ENCODE measurements at places on chromosomes 13 and 19.

DNA sequence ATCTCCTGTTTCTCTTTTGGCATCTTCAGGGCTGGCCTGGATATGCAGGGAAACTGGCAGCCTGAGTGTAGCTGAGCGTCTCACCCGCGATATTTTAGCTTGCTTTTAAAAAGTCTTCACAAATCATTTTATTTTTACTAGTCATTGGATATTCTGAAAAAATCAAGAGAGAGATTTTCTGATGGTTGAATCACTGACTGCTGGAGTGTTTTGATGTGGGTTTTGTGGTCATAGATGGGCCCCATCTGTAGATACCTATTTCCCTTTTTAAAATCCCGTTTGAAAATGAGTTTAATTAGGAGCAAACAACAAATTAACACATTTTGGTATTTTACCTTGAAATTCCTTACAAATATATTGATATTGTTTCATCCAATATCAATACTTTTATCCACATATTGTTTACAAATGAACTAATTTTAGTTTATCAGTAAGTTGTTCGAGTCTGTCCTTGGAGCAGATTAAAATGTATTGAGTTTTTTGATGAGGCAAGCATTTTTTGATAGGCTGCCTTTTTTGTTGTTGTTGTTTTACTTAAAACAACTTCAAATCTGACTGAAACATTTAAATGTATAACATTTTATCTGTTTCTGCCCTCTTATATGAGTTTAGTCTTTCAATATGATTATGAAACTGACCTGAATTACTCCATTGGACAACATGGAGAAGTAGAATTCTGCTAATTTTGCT is 21.5 kb upstream of the OXGR1 start:
- no peak for DNase-seq

- DNase-seq = no peak
Observed at GRCh38 chr13:101841698-101842097, 389.2 kb downstream of the ITGBL1 start.

DNA sequence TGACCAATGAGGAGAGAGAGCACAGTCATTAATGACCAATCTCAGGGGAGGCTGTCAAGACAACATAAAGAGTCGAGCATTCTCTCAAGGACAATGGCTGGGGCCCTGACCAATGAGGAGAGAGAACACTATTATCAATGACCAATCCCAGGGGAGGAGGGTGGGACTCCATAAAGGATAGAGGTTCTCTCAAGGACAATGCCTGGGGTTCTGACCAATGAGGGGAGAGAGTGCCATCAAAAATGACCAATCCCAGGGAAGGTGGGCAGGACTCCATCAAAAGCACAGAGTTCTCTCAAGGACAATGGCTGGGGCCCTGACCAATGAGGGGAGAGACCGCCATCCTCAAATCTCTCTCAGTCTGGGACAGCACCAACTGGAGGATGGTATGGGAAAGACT is 3.3 kb upstream of the KLK11 start:
- DNase-seq = no peak

DNA sequence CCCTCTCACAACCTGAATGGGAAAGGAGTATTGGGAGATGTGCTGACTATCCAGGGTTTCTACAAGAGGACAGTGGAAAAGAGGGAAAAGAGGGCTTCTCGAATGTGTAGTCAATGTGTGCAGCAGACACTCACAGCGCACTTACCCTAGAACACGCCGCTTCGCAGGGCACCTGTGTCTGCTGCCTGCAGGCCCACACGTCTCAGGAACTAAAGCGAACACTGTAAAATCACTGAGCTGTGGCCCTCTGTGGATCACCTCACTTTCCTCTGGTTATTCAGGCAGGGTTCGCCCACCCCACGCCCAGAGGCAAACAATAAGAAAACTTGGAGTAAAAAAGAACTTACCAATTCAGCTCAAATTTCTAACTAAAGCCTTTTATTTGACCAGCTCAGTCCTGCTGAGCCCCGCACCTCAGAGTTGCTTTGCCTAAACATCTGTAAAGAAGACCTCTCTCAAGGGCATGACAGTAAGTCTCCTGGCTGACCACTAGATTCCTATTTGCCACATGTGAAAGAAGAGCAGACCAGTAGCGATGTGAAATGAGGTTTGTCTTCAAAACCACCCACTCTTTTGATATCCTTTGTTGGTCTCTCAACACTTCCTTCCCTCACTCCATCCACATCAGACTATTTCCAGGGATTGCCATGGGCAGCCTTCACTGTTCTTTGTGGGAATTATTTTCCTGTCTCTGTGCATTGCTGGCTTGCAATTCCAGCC is 19.3 kb upstream of the DOCK9 start:
- DNase-seq = no peak

DNA sequence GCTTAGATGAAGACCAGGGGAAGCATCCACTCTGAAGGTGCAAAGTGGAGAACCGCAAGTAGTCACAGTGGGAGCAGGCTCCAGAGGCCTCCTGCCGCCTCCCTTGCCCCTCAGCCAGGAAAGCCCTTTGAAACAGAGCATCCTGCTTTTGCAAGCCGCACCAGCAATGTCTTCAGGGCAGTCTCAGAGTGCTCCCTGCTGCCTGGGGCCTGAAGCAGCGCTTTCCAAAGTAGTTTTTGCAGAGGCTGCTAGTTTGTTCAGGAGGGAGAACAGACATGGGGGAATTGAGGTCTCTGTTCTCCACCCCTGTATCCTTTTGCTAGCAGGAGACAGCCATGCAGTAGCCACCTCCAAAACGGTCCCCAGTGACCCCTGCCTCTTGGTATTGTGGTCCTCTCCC is 15.8 kb upstream of the POP4 start:
- no peak for DNase-seq

DNA sequence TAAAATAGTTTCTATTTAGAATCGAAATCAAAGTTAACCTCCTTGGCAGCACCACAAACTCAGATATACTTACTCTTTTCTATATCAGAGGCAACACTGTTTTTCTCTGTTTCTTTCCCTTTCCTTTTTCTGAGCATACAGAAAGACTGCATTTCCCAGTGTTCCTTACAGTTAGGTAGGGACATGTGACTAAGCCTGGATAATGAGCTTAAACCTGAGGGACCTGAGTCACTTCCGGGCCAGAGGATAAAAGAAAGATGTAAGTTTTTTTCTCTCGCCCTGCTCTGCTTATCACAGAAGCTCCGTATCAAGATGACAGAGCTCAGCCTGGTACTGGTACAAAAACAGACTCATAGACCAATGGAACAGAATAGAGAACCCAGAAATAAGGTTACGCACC is 531.9 kb downstream of the KLF12 start:
- no peak for DNase-seq

- no peak for DNase-seq
Observed at GRCh38 chr19:7515645-7516151, at the start of gene ZNF358. Gene ZNF358, plus strand, starts transcription at chr19:7516103. Its CDS starts 3,140 bp downstream, at chr19:7519243.
